ENCODE measurements at places on chromosomes 2 and 18.

GRCh38 chr18:31486165-31486564, 11.8 kb upstream of the DSG2 start:
- no peak for DNase-seq

DNA sequence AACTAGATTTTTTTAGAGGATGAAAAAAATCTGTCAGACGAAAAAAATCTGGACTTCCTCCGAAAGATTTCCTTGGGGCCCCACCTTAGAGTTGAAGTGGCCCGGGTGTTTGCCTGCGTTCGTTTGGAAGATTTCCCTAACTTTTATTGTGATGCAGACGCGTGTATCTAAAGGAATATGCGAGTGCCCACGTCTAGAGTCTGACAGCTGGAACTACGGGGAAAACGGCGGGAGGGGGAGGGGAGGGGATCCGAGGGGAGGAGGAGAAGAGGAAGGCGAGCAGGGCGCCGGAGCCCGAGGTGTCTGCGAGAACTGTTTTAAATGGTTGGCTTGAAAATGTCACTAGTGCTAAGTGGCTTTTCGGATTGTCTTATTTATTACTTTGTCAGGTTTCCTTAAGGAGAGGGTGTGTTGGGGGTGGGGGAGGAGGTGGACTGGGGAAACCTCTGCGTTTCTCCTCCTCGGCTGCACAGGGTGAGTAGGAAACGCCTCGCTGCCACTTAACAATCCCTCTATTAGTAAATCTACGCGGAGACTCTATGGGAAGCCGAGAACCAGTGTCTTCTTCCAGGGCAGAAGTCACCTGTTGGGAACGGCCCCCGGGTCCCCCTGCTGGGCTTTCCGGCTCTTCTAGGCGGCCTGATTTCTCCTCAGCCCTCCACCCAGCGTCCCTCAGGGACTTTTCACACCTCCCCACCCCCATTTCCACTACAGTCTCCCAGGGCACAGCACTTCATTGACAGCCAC, 2.4 kb upstream of the SP9 start:
- no peak for DNase-seq

- DNase-seq = no peak
Measured at GRCh38 chr2:166768393-166769123, 119.7 kb upstream of the XIRP2 start.

- DNase-seq = no peak
Measured at GRCh38 chr2:37877457-37878315, 47.4 kb upstream of the RMDN2 start.

DNA sequence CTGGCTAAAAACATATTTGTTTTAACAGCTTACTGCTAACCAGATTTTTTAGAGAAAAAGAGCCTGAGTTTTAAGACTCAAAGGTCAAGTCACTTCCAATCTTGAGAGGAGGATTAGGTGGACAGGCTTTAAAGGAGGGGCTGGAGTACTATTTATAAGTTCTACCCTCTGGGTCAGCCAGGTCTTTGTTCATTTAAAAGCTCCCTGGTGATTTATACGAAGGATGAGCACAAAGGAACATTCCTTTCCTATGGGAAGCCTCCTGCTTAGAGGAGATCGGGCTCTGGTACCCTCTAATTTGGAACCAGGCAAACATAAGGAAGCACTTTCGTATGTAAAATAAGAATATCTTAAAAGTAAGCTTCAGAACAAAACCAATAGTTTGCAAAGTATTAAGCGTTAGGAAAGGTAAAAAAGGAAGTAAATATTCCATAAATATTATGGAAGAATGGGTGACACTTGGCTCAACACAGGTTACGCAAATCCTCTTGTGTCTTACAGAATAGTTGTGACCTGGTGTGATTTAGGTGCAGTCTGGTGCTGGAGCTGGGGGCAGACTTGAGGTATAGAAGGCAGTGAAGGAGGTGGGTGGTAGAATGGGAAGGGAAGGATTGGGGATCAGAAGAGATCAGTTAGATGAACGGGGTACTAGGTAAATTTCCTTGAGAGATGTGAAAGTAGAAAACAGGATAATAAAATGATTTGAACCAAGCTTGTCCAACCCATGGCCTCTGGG, 35.6 kb downstream of the PDE6D start:
- DNase-seq = no peak

DNA sequence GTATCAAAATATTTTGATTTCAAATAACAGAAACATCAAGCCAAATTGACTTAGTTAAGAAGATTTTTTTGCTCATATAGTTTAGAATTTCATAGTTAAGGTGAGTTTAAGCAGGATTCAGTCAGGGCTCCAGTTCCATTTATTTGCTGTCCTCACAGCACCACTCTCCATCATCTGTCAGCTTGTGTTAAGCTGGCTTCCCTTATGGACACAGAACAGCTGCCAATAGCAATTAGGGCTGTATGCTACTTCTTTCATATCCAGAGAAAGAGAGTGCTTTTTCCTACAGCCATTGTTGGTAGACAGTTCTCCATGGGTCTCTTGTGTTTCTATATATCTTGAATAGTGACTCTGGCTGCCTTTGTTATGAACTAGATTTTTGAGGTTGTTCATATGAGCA, 95.4 kb upstream of the CYP20A1 start:
- no peak for DNase-seq

DNA sequence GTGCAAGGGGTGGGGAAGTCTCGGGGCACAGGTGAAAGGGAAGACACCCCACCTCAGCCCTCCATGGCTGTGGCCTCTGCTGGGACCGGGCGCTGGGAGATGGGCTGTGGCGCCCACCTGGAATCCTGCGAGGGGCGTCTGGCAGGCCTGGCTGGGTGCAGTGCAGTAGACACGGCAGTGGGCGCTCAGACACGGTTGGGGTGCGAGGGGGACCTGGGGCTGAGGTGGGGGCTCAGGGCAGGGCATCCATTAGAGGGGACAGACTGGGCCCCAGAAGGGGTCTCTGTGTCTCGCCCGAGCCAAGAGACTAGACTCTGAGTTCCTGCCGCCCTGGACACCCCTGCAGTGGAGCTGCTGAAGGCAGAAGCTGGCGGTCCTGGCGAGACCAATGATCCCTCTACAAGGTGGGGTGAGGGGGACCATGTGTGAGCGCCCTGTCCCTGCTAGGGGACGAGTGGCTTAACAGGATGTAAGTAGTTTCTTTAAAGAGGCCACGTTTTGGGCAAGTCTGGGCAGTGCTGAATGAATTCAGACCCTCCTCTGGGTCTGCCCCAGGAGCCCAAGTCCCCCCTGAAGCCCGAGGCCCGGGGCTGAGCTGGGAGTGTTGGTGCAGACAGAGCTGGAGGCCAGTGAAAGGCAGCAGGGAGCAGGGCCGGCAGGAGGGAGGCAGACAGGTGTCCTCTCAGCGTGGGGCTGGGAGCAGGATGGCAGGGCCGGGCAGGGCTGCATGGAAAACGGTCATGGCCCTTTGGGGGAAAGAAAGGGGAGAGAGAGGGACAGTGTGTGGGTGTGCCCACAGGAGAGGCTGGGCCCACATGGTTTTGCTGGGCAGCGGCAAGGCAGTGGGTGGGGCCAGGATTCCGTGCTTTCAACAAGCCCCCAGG, 57.2 kb downstream of the HS6ST1 start:
- DNase-seq = no peak

GRCh38 chr2:204240961-204241360, 304.3 kb upstream of the PARD3B start:
- no peak for DNase-seq

DNA sequence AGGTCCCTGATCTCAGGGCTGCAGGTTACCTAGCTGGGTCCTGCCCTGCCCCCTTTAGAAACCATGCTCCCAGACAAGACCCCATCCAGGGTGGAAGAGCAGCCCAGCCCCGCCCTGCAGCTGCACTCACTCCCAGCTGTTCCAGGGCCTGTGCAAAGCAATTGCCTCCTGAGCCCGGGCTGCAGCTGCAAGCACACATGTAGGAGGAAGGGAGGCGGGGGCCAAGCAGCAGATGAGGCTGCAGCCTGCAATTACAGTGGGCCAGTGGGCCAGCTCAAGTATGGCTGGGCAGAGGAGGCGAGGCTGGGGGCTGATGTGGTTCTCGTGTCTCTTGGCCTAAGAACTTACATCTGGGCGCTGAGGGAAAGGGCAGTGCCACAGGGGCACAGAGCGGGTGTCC, 65.4 kb upstream of the TUBA3E start:
- no peak for DNase-seq

GRCh38 chr2:225454412-225454811, 54.9 kb downstream of the NYAP2 start:
- DNase-seq = no peak

GRCh38 chr2:216909541-216910210, 49.8 kb upstream of the TNP1 start:
- DNase-seq = no peak

DNA sequence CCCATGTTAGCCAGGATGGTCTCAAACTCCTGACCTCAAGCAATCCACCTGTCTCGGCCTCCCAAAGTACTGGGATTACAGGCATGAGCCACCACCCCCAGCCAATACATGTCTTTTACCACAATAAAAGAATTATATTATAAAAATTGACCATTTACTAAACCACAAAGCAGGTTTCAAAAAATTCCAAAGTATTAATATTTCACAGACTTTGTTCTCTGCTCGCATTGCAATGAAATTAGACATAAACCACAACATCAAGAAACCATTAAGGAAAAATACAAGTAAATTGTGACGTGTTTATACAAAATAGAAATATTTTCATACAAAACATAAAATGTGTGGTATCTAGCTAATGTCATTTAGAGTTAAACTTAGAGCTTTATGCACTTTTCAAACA, 13.4 kb upstream of the MAPRE3 start:
- no peak for DNase-seq

DNA sequence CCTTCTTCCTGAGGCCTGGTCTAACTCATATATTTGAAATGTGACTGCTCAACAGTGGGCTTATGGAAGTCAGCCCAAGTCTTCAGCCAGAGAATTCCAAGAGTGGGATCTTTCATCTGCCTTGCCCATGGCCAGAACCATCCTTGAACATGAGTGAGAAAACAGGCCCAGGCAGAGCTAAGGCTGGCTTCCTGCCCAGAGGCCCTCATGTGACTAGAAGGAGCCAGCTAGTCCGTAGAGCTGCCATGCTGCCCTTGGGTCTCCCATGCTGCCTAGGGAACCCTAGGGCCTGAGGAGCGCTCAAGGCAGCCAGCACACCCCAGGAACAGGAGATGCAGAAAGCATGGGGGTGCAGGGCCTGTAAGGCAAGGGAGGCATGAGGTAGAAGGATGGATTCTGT, 203.6 kb downstream of the FHOD3 start:
- no peak for DNase-seq

DNA sequence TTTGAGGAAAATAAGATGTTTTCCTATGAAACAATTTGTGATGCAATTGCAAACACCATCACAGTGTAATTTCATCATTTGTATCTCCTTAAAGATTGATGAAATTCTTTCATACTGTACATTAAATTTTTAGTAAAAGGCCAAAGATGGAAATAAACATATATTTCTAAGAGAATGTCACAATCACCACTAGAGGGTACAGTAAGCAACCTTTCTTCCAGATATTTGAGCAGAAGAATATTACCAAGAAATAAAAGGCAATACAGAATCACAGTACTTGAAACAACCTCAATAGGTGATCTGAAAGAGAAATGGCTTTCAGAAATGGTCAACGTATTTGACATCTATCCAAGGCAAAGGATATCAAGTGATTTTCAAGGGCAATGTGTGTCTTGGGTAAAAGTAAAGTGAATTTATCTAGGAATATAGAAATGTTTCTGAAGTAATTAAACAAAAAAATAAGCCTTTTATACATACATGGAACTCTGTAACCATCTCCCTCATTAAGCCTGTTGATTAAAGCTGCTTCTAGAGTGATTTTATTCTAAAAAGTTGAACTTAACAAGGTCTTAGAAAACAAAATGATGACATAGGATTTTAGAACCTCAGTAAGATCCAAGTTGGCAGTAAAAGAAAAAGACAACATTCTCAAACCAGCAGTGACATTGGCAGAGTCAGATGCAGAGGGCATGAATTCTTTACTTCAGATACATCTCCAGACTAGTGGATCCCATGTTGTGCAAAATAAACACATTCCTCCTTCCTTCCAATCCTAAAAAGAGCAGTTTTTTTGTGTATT, 90.3 kb upstream of the SESTD1 start:
- no peak for DNase-seq

- DNase-seq = no peak
Measured at GRCh38 chr2:207338220-207338607, 172.5 kb upstream of the KLF7 start.

GRCh38 chr2:126899616-126900185, 1.0 kb downstream of the TEX51 start:
- DNase-seq = no peak

DNA sequence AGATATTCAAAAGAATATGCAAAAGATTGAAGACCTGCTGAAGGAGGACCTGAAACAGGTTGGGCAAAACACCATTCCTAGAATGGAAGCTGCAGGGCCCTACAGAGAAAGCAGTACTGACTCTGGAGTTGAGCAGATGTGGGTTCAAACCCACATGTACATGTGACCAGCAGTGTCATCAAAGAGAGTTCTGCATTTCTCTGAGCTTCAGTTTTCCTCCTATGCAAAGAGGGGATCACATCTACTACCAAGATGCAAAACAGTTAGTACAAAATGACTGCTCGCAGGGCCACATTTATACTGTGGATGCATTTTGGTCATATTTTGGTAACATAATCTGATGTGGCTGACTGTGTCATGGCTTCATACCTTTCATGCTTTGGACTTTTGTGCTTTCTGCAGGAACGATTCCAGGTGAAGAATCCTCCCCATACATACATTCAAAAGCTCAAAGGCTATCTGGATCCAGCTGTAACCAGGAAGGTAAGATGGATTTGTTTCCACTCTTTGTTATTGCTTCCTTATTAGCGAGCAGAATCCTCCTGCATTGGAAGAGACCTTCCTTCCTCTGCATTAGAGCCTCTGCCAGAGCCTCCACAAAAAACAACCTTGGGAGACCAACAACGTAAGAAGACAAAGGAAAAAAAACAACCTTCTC, 174.8 kb downstream of the PRPF40A start:
- no peak for DNase-seq
